ENCODE measurements at places on chromosomes 2 and 18.

GRCh38 chr2:232439758-232440135, 16.2 kb upstream of the ALPI start:
- DNase-seq, result no peak

GRCh38 chr18:30679285-30679930, 363.1 kb downstream of the DSC3 start:
- no peak for DNase-seq

GRCh38 chr18:48320639-48320945, 88.6 kb downstream of the ZBTB7C start:
- no peak for DNase-seq

DNA sequence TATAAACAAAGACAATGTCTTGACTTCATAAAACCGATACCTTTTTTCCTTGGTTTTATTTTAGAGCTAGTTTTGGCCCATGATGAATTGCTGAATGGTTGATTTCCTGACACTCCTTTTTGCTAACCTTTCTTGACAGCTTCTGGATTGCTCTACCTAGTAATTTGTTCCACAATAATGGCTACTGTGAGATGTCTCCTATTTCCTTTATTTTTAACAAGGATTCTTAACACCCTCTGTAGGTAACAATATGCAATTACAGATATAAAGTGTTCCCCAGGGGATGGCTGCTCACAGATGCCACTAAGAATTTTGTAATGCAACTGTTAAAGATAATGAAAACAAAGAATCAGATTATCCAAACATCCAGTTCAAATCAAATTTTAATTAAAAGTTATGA, 100.8 kb upstream of the ATP5MC3 start:
- no peak for DNase-seq

DNA sequence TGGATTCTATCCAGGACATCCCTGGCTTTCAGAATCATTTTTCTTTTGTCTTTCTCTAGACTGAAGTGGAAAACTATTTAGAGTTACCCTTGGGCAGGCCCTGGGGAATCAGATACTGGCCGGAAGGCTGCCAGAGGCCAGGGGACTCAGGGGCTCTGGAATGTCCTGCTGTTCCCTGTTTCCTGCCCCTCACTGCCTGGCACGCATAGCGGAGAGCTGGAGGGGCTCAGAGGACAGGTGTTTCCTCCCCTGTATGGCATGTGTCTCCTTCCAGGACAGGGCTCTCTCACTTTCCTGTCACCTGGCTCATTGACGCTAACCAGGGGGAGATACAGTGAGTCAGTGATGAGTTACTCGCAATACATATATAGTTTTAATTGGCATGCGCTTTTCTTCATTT, 38.8 kb downstream of the DYSF start:
- no peak for DNase-seq

DNA sequence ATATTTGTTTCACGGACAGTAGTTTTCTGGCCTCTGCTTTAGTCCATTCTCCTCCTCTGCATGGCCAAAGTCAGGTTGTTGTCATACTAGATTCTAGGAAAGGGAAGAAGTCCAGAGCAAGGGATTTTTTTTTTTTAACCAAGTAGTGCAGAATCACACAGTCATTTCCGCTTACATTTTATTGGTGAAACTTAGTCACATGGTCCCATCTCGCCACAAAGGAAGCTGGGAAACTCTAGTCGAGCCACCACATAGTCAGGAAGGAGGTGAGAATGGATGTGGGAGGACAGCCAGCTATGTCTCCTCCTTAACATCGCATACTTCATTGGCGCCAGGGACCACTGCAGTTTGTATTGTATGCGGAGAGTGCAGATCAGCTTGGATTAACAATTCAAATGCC, 10.4 kb downstream of the HRH4 start:
- no peak for DNase-seq

GRCh38 chr2:151083856-151084795, 177.5 kb downstream of the RBM43 start:
- no peak for DNase-seq

DNA sequence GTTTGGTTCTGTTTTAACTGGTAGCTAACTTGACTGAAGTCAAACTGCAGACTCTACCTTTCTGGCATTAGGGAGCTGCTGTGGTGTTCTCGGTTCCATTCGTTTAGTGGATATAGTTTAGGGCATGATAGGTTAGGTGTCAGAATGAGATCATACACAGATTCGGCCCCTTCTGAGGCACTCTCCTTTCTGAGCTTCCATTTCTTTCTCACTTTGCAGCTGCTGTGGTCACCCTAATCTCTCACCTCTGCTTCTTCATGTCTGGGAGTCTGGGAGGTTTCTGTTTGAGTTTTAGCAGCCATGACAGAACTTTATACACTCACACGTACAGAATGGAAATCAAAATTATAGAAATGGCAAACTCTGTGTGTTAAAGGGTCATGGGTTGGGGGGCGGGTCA, 122.8 kb downstream of the ATP9B start:
- DNase-seq, result no peak

DNA sequence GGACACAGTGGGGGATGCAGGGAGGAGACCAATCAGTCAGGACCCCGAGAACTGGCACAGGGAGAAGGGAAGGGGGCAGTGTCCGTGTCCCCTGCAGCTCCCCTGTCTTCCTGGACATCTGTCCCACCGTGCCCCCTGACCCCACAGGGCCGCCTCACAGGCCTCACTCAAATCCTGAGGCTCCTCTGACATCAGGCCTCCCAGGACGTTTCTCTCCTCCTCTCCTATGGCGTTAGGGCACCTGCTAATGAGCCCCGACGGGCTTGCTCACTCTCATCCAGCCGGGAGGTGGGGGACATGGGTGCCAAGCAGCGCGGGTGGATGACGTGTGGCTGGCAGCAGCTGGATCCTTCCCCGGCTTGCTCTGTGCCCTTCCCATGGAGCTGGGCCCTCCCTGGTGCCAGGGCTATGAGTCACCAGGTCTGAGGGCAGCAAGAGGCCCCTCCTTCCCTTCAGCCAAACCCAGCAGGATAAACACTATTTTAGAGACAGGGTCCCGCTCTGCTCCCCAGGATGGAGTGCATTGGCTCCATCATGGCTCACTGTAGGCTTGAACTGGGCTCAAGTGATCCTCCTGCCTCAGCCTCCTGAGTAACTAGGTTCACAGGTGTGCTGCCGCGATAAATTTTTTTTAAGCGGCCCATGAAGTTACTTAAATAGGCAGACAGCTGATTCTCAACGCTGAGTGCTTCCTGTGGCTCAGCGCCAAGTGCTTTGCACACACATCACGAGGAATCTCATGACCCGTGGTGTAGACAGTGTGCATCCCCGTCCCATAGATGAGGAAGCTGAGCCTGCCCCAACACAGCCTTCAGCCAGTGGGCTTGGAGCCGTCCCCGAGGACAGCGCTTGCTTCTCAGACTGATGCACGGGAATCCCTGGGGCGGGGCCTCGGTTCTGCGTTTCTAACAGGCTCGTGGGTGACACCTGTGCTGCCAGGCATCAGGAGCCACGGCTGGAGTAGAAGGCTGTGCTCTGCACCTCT, 64.5 kb upstream of the HDAC4 start:
- DNase-seq, result no peak

GRCh38 chr2:218022851-218023530, 20.2 kb upstream of the TNS1 start:
- DNase-seq, result peak; percentile 50

DNA sequence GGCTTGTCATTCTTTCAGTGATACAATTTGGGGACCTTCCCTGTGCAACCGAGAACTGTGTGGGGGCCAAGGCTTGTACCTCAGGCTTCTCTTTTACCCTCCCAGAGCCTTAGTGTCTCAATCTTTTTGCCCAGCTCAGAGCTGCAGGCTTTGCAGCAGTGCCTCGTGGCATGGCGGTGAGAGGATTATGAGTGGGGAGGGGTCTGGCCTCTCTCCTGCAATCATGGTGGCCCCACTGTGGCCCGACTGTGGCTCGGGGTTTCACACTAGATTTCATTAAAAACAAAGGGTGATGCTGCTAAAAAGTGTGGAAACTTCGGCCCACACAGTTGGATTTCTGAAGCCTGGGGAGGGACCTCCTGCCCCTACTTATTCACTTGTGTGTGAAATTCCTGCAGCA, 75.5 kb downstream of the CAPN13 start:
- DNase-seq, result no peak

DNA sequence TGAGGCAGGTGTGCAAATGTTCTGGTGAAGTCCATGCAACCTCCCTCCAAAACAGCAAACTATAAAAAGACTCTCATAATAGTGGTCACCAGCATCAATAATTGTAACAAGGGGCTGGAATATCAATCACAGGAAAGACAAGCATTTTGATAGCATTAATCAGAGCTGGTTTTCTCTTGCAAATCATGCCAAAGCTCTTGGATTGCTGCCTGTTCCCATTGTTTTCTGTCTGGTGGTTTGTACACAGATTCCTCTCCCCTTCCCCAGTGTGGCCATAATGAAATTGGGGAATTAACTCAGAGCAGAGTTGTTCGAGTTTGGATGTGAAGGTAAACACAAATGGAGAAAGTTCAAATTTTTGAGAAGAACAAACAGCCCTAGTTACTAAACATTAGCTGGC, 134.2 kb downstream of the CDCA7 start:
- no peak for DNase-seq

DNA sequence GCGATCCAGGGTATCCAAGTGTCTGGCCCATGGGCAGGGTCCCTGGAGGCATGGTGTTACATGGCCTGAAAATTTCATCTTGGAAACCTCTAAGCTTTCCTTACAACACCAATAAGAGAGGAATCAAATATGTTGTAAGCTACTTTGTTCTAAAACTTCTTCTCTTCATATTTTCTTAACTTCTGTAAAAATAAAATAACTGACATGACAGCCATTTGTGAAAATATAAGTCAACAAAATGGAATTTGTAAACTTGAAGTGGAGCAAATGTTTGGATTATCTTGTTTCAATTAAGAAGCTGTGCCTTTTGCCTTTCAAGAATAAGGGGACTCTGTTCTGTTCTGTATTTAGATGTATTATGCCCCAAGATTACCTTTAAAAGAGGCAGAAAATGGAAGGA, 319.7 kb downstream of the LPIN1 start:
- DNase-seq, result no peak

DNA sequence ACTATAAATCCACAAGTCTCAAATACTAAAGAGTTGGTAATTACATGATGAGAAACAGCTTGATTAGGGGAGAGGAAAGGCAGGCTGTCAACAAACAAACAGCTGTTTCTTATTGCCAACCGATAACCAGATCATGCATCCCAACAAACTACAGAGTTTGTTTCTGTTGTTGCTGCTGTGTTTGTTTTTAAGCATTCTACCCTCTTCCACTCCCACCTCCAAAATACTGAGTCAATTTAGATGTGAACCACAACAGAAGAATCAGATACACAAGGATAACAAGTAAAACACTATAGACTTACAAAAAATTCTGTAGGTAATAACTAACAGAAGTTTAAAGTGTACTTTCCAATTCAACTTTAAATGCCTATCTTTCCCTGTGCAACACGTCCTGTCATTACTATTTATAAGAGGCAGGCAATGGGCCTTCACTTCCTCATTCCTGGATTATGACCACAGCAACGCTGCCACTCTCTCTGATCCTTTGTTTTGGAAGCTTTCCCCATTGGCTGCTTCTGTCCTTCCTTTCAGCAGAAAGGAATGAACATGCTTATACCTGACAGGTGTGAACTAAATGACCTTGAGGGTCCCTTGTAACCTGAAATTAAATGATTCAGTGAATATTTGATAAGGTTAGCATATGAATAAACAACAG, 152.0 kb downstream of the SRBD1 start:
- no peak for DNase-seq

GRCh38 chr2:104840893-104841585, 12.9 kb upstream of the POU3F3 start:
- DNase-seq, result no peak

DNA sequence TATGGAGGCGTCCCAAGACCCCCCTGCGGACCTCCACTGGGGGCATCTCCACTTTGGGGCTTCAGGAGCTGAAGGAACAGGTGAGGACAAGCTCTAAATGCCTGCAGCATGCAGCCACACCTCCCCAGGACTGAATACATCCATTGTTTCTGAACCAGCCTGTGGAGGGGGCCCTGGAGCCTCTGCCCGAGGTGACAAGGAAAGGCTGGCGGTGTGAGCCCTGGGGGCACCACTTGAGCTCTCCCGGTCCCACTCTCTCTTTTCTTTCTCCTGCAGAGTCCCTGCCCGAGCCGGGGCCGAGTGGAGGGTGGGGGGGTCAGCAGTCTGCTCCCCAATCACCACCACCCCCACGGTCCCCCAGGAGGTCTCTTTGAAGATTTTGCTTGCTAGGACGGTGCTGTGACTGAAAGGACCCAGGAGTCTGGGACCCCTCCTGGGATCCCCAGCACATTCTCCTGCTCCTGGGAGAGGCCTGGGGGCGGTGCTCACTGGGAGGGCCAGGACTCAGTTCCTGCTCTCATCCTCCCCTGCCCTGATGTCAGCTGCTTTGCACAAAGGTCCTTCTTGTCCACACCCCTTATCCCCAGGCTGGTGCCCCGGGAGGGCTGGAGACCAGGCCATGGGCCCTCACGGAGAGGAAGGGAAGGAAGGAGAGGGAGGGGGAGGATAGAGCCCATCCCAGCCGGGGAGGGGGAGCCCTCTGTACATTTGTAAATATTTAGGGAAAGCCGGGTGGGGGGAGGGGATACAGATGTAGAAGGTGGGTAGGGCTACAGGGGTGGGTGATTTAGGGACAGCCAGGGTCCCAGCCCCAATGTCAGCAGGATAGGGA, 5.7 kb downstream of the CHPF start:
- DNase-seq, result no peak

DNA sequence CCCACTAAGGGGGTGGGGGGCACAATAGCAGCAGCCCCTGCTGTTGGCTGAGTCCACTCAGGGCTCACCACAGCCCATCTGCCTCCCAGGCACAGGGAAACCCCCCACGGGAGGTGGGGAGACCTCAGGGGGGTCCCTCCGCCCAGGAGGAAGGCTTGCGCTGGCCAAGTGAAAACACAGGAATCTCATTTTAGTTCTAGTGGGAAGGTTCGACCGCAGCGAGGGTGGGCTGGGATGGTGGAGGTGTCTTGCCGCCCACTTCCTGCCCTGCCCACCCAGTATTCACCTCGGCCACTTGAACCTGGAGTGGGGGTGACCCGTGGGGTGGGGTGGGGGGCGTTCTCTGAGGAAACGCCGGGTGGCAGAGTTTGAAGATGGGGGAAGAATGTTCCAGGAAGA, 6.9 kb upstream of the BOK start:
- no peak for DNase-seq

- no peak for DNase-seq
These were observed 15.9 kb upstream of the CD28 start for GRCh38 chr2:203690441-203691047.

DNA sequence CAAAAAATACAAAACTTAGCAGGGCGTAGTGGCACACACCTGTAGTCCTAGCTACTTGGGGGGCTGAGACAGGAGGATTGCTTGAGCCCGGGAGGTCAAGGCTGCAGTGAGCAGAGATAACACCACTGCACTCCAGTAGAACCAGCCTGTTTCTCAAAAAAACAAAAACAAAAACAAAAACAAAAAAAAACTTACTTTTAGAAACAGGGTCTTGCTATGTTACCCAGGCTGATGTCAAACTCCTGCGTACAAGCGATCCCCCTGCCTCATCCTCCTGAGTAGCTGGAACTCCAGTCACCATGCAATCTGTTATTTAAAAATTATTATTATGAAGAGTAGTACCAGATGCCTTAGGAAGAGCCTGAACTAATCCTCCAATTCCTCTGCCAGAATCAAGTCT, 35.0 kb upstream of the GLI2 start:
- DNase-seq, result no peak

GRCh38 chr2:217652761-217653639, 349.8 kb downstream of the TNS1 start:
- DNase-seq, result no peak
